ENCODE measurements at places on chromosomes 13 and 19.

DNA sequence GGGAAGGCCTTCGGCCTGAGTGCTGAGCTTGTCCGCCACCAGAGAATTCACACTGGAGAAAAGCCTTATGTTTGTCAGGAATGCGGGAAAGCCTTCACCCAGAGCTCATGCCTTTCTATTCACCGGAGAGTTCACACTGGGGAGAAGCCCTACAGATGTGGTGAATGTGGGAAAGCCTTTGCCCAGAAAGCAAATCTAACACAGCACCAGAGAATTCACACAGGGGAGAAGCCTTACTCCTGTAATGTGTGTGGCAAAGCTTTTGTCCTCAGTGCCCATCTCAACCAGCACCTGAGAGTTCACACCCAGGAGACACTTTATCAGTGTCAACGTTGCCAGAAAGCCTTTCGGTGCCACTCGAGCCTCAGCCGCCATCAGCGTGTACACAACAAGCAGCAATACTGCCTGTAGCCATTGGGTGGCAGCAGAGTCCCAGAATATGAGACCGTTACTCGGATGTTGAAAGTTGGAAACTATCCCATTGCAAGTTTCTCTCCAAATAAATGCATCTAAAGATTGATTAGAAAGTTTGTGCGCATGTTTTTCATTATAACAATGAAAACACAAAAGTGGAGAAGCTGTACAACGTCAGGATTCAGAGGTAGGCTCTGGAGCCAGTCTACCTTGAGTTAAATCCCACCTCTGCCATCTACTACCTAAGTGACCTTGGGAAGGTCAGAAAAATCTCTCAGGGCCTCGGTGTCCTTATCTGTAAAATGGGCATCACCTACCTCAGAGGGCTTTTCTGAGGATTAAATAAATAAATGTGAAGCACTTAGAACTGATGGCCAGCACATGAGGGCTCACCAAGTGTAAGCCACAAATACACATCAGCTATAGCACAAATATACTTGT is 21.1 kb downstream of the ZNF473 start:
- no peak overlapping the region for H3K4me3 ChIP-seq
- peaks cover 69% of the 10 kb centered on the region for H3K36me3 ChIP-seq
- no peaks in the 10 kb centered on the region for H3K4me1 ChIP-seq
- no peak overlapping the region for H3K27ac ChIP-seq
- DNase-seq: peak; percentile 56

- H3K36me3 ChIP-seq: no peaks in the 10 kb centered on the region
- H3K4me1 ChIP-seq: peaks cover 11% of the 10 kb centered on the region
- no peak overlapping the region for H3K4me3 ChIP-seq
- no peaks in the 10 kb centered on the region for H3K27me3 ChIP-seq
- H3K27ac ChIP-seq: no peak overlapping the region
- no peak for DNase-seq
Observed at GRCh38 chr19:7665076-7665475, 3.8 kb upstream of the RETN start.

GRCh38 chr19:33467851-33468250 is 53.7 kb downstream of the PEPD start:
- no peak overlapping the region for H3K27ac ChIP-seq
- H3K36me3 ChIP-seq: no peaks in the 10 kb centered on the region
- no peak overlapping the region for H3K4me3 ChIP-seq
- no peaks in the 10 kb centered on the region for H3K27me3 ChIP-seq
- no peaks in the 10 kb centered on the region for H3K4me1 ChIP-seq

DNA sequence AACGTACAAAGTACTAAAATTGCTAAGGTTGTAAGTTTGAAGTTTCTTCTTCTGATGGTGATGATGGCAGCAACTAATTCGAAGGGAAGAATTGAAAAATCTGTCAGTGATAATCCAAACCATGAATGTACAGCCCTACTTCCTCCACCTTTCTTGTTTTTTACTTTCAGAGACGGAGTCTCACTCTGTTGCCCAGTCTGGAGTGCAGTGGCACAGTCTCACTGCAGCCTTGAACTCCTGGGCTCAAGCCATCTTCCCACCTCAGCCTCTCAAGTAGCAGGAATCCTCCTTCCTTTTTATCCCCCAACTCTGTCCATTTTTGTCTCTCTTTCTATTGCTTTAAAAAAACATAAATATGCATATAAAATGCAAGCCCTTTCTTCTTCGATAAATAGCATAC is 112.3 kb upstream of the SOX21 start:
- H3K4me3 ChIP-seq: no peak overlapping the region
- no peaks in the 10 kb centered on the region for H3K36me3 ChIP-seq
- no peaks in the 10 kb centered on the region for H3K27me3 ChIP-seq
- H3K4me1 ChIP-seq: no peaks in the 10 kb centered on the region

DNA sequence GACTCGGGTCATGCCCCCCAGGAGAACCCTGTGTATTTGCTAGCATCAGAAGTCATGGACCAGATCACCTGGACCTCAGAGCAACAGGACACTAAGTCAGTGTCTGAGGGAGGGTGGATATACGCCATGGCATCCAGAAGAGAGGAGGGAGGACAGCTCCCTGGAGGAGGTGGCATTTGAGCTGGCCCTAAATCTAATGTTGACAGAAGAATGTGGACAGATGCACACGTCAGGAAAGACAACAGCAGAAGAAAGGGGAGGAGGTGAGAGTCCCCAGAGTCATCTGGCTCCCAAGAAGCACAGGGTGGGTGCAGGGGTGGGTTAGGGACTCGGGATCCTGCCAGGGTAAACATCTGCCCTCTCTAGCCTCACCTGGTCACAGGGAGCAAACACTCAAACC is 24.5 kb upstream of the CCNE1 start:
- H3K27ac ChIP-seq: no peak overlapping the region
- no peak overlapping the region for H3K4me3 ChIP-seq
- DNase-seq: no peak
- H3K36me3 ChIP-seq: no peaks in the 10 kb centered on the region
- no peaks in the 10 kb centered on the region for H3K4me1 ChIP-seq

DNA sequence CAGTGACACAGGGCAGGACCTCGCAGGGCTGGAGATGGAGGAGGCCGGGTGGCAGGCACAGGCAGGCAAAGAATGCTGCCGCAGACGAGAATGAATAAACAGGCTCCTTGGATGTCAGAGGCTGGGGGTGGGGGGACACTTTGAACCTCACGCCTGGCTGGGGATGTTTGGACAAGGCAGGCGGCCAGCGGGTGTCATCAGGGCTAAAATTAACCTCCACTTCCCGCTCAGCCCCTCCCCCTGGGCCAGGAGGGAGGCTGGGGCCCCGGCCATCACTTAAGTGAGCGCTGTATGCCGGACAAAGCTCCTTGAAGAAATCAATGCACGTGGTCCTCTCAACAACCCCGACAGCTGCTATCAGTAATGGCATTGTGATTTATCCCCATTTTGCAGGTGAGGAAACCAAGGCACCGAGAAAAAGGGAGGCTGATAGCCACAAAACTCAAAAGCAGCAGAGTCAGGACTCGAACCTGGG is 10.3 kb upstream of the FUT5 start:
- no peaks in the 10 kb centered on the region for H3K27me3 ChIP-seq
- DNase-seq: no peak
- H3K4me1 ChIP-seq: no peaks in the 10 kb centered on the region
- H3K27ac ChIP-seq: no peak overlapping the region
- no peak overlapping the region for H3K4me3 ChIP-seq

- no peaks in the 10 kb centered on the region for H3K36me3 ChIP-seq
- DNase-seq: no peak
- H3K27me3 ChIP-seq: no peaks in the 10 kb centered on the region
- H3K27ac ChIP-seq: no peak overlapping the region
- no peak overlapping the region for H3K4me3 ChIP-seq
Observed at GRCh38 chr13:23656637-23657371, 86.6 kb downstream of the TNFRSF19 start.

DNA sequence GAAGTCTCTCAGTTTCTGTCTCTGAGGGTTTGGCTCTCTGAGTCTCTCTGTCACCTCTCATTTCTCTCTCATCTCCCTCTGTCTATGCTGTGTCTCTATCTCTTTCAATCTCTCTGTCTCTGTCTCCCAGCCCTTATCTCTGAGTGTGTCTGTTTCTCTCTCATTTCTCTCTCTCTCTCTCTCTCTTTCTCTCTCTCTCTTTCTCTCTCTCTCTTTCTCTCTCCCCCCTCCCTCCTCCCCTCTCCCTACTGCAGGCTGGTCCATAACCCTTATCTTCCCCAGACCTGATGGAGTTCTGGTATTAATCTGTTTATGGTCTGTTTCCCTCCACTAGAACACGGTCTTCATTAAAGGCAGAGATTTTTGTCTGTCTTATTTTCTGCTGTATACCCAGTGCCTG is 1.3 kb upstream of the PVR start:
- no peak overlapping the region for H3K27ac ChIP-seq
- H3K4me3 ChIP-seq: no peak overlapping the region
- H3K4me1 ChIP-seq: no peaks in the 10 kb centered on the region
- no peak for DNase-seq
- H3K27me3 ChIP-seq: no peaks in the 10 kb centered on the region

DNA sequence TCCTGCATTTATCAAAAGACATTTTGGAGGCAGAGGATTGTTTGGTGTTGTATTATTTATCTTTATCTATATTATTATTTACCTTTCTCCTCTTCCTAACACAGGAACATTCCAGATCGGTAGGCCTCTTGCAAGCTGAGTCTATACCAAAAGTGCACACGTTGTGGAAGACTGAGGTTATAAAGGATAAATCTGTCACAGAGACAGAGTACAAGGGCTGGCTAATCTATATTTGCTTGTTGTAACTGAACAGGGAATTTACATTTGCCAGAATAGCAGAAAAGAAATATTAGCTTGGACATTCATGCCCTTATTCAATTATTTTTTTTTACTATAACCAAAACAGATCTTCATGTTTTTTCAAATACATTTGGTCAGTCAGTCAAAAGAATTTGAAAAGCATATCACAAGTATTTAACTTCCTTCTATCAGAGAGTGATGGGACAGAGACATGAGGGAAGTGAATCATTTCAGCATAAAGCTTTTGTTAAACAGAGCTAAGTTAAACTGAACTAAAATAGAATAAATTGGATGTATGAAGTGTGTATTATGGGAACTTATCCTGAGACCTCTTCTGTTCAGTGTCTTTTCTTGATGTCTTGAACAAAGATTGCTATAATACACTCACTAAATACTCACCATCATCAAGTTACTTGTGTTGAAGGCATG is 352.5 kb downstream of the DNAJC15 start:
- peaks cover 22% of the 10 kb centered on the region for H3K4me1 ChIP-seq
- H3K36me3 ChIP-seq: no peaks in the 10 kb centered on the region
- no peaks in the 10 kb centered on the region for H3K27me3 ChIP-seq
- DNase-seq: no peak
- H3K4me3 ChIP-seq: no peak overlapping the region
- no peak overlapping the region for H3K27ac ChIP-seq

DNA sequence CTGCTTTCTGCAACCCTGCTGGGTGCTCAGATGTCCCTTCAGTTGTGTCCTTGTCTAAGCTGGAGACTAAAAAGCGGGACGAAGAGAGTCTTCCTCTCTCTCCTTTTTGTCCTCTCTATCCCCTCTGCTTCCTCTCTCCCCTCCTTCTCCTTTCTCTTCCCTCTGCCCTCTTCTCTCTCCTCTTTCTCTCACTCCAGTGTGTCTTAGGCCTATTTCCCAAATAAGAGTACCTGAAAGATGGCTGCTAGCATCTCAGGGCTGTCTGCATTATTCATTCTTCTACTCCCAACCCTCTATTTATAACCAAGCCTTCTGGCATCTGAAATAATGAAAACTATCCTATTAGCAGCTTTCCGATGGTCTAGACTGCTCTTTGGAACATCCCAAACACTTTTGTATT is 729.8 kb downstream of the UQCRFS1 start:
- H3K27ac ChIP-seq: no peak overlapping the region
- no peak overlapping the region for H3K4me3 ChIP-seq
- H3K4me1 ChIP-seq: peaks cover 51% of the 10 kb centered on the region
- no peak for DNase-seq
- no peaks in the 10 kb centered on the region for H3K36me3 ChIP-seq
- no peaks in the 10 kb centered on the region for H3K27me3 ChIP-seq

DNA sequence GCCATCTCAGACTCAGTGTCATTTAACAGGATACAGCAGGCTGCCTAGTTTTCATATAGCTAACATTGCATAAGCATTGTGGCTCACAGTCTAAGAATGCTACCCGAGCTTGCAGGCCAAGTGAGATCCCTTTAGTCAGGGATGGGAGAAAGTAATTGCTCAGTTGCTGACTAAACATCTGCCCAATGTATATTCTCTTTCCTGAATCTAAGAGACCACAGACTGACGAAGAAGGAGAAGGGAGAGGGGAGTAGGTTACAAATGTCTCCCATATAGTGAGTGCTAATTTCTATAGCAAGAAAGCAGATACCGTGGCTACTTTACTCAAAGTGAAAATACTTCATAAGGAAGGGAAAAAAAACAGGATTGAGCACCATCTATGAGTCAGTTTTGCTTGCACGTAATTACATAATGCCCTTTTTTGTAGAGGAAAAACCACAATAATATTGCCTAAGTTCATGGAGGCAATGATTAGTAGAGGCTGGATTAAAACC is 453.9 kb downstream of the COG6 start:
- no peak overlapping the region for H3K27ac ChIP-seq
- no peak for DNase-seq
- H3K4me3 ChIP-seq: no peak overlapping the region
- H3K36me3 ChIP-seq: no peaks in the 10 kb centered on the region

DNA sequence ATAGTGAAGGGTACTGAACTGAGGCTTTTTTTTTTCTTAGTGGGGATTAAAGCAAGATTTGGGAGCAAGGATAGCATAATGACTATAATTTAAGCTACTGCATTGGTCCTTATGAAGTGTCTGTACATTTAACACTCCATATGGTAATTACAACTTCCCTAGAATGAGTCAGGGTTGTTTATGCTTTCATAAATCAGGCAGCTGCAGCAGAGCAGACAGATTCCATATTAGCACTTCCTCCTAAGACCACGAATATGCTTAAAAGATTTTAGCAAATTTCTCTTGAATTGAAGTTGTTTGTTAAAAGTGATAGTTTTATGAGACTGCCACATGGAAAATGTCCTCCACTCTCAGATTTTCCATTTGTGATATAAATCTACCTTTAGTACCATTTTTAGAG is 401.1 kb upstream of the SPRY2 start:
- no peak overlapping the region for H3K27ac ChIP-seq
- no peaks in the 10 kb centered on the region for H3K27me3 ChIP-seq
- DNase-seq: no peak
- H3K4me1 ChIP-seq: no peaks in the 10 kb centered on the region

DNA sequence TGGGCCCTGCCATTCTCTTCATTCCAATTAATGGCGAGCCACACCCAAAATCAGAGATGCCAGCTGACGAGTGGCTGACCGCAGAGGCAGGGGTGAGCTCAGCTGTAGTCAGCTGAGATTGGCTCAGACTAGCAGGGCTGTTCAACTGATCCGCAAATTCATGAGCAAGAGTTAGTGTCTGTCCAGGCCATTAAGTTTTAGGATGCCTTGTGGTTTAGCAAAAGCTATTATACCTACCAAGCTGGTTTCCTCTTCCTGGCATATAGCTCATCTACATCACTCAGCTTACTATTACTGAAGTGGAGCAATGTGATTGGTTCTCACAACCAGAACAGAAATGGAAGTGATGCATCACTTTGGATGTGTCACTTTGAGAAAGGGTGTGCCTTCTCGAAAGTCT is 148.7 kb downstream of the NALCN start:
- DNase-seq: no peak
- no peaks in the 10 kb centered on the region for H3K36me3 ChIP-seq
- H3K27ac ChIP-seq: no peak overlapping the region

- H3K27ac ChIP-seq: no peak overlapping the region
- H3K4me3 ChIP-seq: no peak overlapping the region
- H3K27me3 ChIP-seq: no peaks in the 10 kb centered on the region
- H3K36me3 ChIP-seq: no peaks in the 10 kb centered on the region
Observed at GRCh38 chr13:60282186-60282585, 114.8 kb upstream of the TDRD3 start.
